ENCODE measurements at places on chromosomes 2 and 18.

DNA sequence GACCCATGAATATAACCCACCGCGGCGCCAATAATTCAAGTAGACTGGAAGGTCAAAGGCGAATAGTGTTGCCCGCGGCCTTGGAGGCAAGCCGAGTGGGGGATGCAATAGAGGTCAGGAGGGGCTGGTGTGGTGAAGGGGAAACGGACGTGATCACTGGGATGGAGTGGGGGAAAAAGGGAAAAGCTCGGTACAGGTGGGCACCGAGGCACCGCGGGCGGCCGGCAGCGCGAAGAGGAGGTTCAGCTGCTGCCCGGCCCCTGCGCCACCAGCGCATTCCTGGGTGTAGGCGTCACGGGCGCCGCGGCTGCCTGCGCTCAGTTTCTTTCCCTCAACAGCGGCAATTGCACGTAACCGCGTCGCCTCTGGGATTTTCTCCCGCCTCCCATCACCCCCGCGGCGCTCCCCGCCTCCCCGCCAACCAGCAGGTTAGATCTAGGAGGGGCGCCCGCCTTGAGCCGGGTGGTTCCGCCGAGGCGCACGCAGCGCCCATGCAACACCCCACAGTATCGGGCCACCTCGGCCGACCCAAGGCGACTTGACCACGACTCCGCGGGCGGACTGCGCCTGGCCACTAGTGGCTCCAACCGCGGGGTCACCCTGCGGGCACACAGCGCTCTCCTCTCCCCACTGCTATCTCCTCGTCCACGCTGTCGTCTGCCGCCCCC lies 1.5 kb downstream of the RND3 start:
- no peak for DNase-seq

DNA sequence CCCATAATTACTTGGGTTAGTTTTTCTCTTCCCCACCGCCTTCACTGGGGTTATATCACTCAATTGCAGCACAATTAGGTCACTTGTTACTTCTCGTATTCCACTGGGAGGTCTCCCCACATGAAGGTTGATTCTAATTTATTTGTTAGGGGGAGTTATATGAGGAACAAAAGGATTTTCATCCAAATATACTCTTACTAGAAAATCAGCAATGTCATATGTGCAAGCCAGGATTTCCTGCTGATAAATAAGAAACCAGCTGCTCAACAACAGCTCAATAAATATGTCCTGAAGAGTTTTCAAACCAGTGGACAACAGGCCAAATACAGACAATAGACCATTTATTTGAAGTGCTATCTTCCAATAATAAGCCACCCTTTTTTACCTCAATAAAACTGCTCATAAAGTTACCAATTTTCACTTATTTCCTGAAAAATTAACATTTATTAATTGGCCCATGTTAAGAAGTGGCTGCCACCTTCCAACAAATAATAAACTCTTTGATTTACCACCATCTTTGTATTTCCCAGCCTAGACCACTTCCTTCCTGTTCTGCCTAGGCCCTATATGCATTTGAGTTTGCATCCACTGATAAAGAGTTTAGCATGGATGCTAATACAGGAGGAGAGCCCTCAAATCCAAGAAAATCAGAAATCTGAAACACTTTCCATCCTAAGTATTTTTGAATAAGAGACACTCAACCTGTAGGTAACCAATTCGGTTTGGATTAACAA lies 184.4 kb upstream of the SLC39A10 start:
- no peak for DNase-seq

- no peak for DNase-seq
Measured at GRCh38 chr2:235194351-235194750, 242.5 kb downstream of the SH3BP4 start.

DNA sequence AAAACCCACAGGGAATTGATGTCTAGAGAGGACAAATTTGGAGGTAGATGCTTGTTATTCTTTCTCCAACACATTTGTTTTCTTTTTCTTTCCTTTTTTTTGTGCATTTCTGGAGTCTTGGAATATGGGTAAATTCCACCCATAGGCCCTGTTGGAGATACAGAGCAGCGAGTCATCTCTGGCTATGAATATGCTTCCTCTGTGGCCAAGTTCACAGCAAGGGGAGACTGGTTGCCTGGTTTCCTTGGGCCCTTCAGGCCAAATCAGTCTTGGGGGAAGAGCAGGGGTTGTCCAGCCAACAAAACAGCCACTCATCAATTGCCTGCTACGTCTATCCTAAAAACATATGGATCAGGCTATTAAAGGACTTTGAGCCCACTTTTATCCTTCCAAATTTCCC lies 27.5 kb downstream of the SP100 start:
- DNase-seq: no peak

DNA sequence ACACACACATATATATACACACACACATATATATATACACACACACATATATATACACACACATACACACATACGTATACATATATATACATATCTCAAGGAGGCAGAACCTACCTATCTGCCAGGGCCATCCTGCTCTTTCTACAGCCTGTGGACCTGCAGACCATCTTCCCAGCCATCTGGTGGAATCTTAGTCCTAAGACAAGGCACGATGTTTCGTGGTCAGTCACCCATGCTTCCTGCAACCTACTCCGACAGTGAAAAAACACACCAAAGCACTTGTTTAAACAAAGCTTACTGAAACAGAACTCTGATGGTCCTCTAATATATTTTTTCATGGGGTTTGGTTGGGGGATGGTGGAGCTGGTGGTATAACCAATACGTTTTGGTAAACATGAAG lies 164.2 kb upstream of the ZNF521 start:
- no peak for DNase-seq

DNA sequence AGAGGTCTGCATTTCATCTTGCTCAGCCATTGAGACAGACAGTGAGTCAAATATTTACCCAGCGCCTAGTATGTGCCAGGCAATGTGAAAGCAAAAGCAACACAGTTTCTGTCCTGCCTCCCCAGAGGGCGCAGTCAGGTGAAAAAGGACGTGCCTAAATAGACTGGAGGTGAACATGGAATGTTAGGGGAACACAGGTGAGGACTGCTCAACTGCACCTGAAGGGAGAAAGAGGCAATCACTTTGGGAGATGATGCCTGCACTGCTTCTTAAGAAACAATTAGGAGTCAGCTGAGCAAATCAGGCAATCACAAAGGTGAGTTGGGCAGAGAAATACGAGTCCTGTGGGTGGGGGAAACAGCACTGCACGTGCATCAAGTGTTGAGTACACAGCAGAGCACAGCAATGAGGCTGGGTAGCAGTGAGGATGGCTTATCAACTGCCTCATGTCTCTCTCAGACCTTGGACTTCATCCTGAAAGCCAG lies 218.3 kb upstream of the SMAD7 start:
- no peak for DNase-seq

- no peak for DNase-seq
Measured at GRCh38 chr18:407191-407590, 93.3 kb downstream of the COLEC12 start.

DNA sequence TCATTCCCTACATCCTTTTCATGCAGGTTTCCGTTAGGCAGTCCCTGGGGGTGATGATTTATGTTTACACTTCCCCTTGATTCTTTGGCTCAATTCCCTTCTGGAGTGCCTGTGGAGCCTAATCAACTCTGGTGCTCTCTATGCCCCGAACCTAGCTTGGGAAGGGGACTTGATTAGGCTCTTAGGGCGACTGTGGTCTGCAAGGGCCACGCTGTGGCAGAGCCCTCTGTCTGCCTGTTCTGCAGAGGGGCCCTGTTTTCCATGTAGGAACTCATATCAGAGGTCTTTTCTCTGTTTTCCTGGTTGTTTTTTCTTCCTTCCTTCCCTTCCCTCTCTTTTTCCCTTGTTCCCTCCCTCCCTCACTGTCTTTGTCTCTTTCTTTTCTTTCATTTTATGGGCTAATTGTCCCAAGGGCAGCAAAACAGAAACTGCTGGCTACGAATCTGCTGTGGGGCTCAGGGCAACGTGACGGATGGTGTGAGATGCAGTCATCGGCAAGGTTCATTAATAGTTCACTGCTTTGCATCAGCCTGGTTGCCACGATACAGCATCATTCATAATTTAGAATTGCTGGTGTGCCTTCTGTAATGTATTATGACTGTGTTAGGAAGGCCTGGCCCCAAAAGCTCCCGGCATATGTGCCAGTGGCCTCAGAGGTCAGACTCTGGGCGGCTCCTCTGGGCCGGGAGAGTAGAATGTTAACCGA lies 134.5 kb downstream of the NAPG start:
- no peak for DNase-seq

- DNase-seq: no peak
Measured at GRCh38 chr2:195016841-195017240, 640.2 kb upstream of the SLC39A10 start.

- no peak for DNase-seq
Measured at GRCh38 chr2:84776011-84776410, 104.9 kb downstream of the TRABD2A start.

- no peak for DNase-seq
Measured at GRCh38 chr2:166958986-166959481, 70.8 kb downstream of the XIRP2 start.

DNA sequence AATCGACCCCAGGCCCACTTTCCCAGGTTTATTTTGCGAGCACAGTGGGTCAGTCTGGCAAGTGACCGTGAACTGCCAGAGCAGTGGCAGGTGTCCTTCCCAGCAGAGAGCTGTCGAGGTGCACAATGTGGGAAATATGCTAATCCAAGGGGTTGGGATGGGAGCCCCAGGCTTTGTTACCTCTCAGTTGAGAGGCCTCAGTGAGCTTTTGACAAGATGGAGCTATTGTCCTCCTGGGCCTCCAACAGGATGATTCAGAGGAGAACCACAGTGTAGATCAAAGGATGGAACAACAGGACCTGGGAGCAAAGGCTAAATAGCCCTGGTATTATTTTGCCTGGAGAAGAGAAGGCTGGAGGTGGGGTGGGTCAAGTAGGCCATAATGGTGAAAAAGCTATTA lies 150.8 kb downstream of the NCKAP5 start:
- no peak for DNase-seq

GRCh38 chr2:33354981-33355380 lies 121.5 kb upstream of the RASGRP3 start:
- no peak for DNase-seq

- no peak for DNase-seq
Measured at GRCh38 chr2:17752892-17753802, 463 bp downstream of the SMC6 start.

- no peak for DNase-seq
Measured at GRCh38 chr2:218354850-218355443, 1.7 kb upstream of the CATIP start.

DNA sequence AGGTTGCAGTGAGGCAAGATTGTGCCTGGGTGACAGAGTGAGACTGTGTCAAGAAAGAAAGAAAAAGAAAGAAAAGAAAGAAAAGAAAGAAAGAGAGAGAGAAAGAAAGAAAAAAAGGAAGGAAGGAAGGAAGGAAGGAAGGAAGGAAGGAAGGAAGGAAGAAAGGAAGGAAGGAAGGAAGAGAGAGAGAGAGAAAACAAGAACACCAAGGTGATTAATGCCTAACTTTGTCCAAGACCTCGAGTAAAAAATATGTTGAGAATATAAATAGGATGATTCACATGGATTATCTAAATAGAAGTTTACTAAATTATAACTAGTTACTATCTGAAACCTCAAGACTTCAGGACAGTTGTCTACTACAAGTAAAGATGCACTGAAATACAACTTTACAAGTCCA lies 7.2 kb downstream of the PECR start:
- DNase-seq: no peak

GRCh38 chr2:241981076-241981700 lies 111.7 kb downstream of the RTP5 start:
- no peak for DNase-seq

DNA sequence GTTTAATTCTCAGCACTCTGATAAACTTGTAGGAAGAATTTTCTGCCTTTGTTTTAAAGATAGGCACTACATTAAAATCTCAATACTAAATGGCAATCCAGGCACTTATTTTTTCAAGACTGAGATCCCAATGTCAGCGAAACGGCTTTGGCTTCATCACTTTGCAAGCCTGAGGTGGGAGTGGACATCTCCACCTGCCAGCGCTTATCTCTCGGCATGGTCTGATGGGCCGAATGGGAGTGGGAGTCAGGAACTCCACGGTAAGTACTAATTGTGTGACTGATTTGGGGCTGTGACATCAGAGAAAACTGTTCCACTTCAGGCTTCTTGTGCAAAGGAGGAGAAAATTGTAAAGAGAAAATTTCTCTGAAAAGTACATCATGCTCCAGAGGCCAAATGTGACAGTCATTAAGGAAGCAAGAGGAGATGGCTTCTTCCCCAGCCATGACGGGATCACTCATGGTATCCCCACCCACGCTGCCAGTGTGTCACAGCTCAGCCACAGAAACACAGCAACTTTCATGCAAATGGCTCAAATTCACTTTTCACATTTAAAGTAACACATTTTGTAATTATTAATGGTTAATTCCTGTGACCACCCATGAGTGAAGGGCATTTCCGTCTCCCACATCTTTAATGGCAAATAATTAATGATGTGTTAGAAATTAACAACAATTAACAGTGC lies 385.5 kb upstream of the HNRNPA3 start:
- DNase-seq: no peak

DNA sequence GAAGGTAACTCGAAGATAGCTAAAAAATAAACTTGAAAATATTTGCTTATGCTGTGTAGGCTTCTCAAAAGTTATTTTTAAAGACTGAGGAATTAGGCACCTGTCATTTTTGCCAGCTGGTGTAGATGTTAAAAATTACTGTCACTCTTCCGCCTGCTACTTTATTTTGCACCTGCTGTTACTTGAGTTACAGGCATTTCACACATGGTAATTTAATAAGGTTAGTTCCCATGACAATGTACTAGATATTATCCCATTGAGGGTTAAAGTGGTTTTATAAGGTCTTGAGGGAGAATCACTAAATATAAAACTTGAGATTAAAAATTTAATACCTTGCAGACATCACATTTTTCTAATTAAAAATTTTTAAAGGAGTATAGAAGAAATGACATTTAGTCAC lies 26.6 kb downstream of the MYL1 start:
- DNase-seq: no peak

DNA sequence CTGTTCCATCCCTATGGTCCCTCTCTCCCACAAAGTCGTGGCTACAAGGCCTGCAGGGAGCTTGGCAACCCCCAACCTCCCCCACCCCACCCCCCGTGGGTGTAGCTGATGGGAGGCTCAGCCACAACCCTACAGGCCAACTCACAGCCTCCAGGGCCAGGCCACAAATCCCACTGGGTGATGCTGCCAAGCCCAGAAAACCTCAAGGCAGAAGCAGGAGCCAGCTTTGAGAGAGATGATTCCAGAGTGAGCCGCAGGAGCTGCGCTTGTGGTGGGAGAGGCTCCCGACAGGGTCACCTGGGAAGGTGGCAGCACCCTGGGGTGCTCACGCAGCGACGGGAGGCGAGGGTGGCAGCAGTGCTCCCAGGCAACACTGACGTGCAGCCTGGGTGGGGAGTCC lies 44.8 kb downstream of the ADCY3 start:
- DNase-seq: no peak

- DNase-seq: no peak
Measured at GRCh38 chr18:9762526-9762925, 54.4 kb downstream of the RAB31 start.
